ENCODE measurements at places on chromosomes 4 and X. TPM values are rescaled to one million over a fixed set of nuclear protein-coding genes. Genes with fewer than 3 reads are reported as not detected.

The CXorf38 gene
- 20.6 TPM for total RNA-seq

The MND1 gene
- 18.7 TPM for total RNA-seq

The LARP7 gene
- 47.2 TPM for total RNA-seq

The SSX4 gene
- not detected for total RNA-seq

The SHOX gene
- not detected for total RNA-seq

The PDE5A gene
- 0.12 TPM for total RNA-seq

The GYG2 gene
- total RNA-seq = not detected

The TRIM60 gene
- not detected for total RNA-seq

The SEL1L3 gene
- 62.0 TPM for total RNA-seq

The STIM2 gene
- total RNA-seq = 77.5 TPM

The LCORL gene
- total RNA-seq = 11.4 TPM

The NHSL2 gene
- total RNA-seq = 0.48 TPM

The IRF2 gene
- 73.5 TPM for total RNA-seq

The NDNF gene
- not detected for total RNA-seq

The TBX22 gene
- not detected for total RNA-seq

The CXCL8 gene
- total RNA-seq = not detected

The GAR1 gene
- total RNA-seq = 23.2 TPM

The OPN1MW2 gene
- not detected for total RNA-seq

The HTT-AS gene
- total RNA-seq = not detected

The FAM9C gene
- total RNA-seq = not detected

Measured in activated naive CD4-positive, alpha-beta T cell treated with anti-CD3 and anti-CD28 coated beads, Interleukin-2, amount 10 ng/mL, durations not matched to agents 5 hours and 36 hours (primary cell).